Omental fat pad (tissue), 4 donors: ENCODE measurements at places on chromosomes 2 and 18. TPM values are rescaled to one million over a fixed set of nuclear protein-coding genes. Genes with fewer than 3 reads are reported as not detected.

The PDE1A gene
- 16.4 TPM for total RNA-seq

The EN1 gene
- total RNA-seq, result 1.9 TPM

The CIB4 gene
- total RNA-seq, result not detected

The WDR35 gene
- 8.1 TPM for total RNA-seq

The FBXO36 gene
- 3.5 TPM for total RNA-seq

DNA sequence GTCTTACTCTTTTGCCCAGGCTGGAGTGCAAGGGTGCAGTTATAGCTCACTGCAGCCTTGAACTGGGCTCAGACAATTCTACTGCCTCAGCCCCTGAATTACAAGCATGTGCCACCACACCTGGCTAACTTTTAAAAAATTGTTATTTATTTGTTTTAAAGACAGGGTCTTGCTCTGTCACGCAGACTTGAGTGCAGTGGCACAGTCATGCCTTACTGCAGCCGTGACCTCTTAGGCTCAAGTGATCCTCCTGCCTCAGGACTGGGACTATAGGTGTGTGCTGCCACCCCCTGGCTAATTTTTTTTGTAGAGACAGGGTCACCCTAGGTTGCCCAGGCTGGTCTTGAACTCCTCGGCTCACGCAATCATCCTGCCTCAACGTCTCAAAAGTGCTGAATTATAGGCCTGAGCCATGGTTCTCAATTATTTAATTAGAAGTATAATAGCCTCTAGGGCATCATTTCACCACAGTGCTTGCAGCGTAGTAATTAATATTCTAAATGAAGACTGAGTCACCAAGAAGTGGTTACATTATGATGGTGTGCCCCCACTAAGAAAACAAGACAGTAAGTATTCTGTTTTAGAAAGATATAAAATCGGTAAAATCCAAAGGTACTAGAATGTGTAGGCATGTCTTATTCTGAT lies 69.6 kb downstream of the EML4 start:
- no peak for DNase-seq

GRCh38 chr2:55743583-55743982 lies 49.9 kb upstream of the PNPT1 start:
- DNase-seq, result no peak

DNA sequence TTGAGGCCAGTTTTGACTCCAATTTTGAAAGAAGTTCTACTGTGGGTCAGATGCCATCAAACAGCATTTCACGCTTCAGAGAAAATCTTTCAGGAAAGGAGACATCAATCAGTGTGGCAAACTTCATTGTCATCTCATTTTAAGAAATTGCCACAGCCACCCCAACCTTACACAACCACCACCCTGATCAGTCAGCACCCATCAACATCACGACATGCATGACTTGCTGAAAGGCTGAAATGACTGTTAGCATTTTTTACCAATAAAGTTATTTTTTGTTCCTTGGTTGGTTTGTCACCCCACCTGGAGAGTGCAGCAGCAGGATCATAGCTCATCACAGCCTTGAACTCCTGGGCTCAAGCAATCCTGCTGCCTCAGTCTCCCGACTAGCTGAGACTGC lies 10.4 kb downstream of the DNAJC10 start:
- no peak for DNase-seq

DNA sequence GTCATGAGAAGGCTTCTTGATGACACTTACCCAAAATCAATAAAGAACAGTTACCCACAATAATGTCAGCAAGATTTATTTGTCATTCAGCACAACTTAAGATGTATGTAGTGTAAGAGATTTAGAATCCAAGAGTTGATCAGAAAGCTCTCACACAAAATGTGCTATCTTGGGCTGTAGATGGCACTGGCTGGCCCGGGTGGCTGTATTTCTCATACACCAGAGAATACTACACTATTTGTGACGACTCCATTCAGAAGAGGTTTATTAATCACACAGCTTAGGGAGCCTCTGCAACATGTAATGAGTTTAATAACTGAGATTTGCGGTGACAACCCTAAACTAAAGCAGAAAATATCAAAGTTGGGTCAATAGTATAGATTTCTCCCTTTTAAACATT lies 530.4 kb upstream of the KLHL29 start:
- no peak for DNase-seq

- DNase-seq, result no peak
Measured at GRCh38 chr2:161139098-161139987, 20.9 kb upstream of the TANK start.

DNA sequence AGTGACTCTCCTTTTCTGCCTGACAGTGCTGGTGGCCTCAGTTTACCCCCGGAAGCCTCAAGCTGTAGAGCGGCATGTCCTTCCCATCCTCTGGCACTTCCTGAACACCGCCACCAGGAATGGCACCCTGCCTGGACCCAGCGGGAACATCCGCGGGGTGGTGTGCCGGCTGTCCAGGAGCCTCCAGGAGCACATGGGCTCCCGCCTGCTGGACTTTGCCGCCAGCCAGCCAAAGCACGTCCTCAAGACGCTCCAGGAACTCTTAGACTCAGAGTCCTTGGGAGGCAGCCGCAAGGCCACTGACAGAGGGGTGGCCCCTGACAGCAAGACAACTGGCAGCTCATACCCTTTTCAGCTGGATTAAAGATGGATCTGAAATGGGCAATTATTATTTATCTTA lies 22.6 kb downstream of the PCARE start:
- DNase-seq, result no peak

GRCh38 chr2:100580367-100581276 lies 17.8 kb downstream of the PDCL3 start:
- no peak for DNase-seq

- DNase-seq, result no peak
Measured at GRCh38 chr2:9247177-9247576, 40.6 kb downstream of the ASAP2 start.

DNA sequence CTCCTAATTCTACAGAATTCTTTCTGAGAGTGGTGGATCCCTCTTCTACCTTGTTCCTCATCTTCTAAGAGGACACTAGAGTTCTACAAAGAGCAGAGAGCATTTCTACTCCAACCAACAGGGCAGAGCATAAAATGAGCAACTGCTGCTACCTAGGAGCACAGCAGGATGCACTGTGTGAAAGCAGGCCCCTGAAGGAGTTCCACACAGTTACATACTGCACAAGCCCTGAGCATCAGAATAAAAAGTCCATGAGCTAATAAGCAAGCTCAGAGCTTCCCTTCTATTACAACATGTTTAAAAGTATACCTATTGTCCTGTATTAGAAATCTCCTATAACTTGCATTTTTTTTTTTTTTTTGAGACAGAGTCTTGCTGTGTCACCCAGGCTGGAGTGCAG lies 8.4 kb downstream of the FHL2 start:
- DNase-seq, result no peak

- DNase-seq, result no peak
Measured at GRCh38 chr2:232490221-232491138, 2.8 kb upstream of the ECEL1 start.

DNA sequence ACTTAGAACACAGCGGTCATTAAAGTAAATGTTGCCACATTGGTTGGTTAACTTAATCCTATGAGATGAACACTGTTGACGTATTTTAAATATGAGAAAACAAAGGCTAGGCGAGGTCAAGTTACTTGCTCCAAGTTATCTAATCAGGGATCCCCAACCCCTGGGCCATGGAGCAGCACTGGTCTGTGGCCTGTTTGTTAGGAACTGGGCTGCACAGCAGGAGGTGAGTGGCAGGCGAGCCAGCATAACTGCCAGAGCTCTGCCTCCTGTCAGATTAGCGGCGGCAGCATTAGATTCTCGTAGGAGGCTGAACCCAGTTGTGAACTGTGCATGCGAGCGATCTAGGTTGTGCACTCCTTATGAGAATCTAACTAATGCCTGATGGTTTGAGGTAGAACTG lies 878.9 kb downstream of the CPS1 start:
- DNase-seq, result no peak

DNA sequence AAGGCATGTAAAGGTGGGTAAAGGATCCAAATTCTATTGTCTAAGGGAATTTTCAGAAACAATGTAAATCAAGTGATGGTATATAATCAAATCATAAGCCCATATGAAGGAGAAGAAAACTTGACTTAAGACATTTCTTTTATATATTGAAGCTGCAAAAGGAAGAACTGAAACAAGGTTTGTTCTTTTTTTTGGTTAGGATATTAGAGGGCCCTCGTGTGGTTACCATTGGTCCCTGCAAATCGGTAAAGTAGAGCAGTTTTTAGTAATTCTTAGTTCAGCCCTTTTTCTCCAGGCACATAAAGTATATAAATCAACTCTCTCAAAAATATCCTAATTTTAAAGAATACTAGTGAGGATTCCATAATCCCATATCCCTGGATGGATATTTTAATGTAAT lies 105.6 kb upstream of the STK17B start:
- no peak for DNase-seq
